ENCODE measurements at places on chromosomes 12 and 14. TPM values are rescaled to one million over a fixed set of nuclear protein-coding genes. Genes with fewer than 3 reads are reported as not detected.

Gene PRIMA1
- 0.39 TPM for total RNA-seq

Gene TMEM63C
- 0.96 TPM for total RNA-seq

Gene STYK1
- 0.28 TPM for total RNA-seq

Gene RERGL
- total RNA-seq = not detected

Gene CFL2
- 109 TPM for total RNA-seq

Gene SMCO2
- total RNA-seq = 0.10 TPM

Gene KLRD1
- total RNA-seq = not detected

Gene CLEC4D
- total RNA-seq = not detected

Gene KRT85
- total RNA-seq = not detected

Gene SCNN1A
- total RNA-seq = 15.6 TPM

Gene CSAD
- 6.1 TPM for total RNA-seq

Gene SMCO3
- not detected for total RNA-seq

Gene SLC10A1
- not detected for total RNA-seq

Gene SPATA7
- 6.0 TPM for total RNA-seq

Gene TTC6
- 0.58 TPM for total RNA-seq

Gene CD27
- not detected for total RNA-seq

Gene TAS2R19
- not detected for total RNA-seq

Gene PLXNC1
- total RNA-seq = 0.06 TPM

Gene SERPINA12
- not detected for total RNA-seq

Gene TDP1
- 16.7 TPM for total RNA-seq

Gene ARHGEF25
- total RNA-seq = 6.1 TPM

Gene MSI1
- 1.1 TPM for total RNA-seq

Gene SERPINA3
- total RNA-seq = 11.2 TPM

Gene TRMT61A
- 15.7 TPM for total RNA-seq

Gene ADAM21
- not detected for total RNA-seq

Gene ANO4
- total RNA-seq = not detected

Gene MIP
- total RNA-seq = not detected

Gene SFSWAP
- 27.9 TPM for total RNA-seq

Gene DCAF5
- 16.4 TPM for total RNA-seq

Gene DNAH10
- total RNA-seq = 0.17 TPM

Gene SOCS2
- 25.5 TPM for total RNA-seq

Gene CLEC1A
- not detected for total RNA-seq

Gene ACSM4
- total RNA-seq = not detected

Gene KLRC1
- not detected for total RNA-seq

Gene KRT1
- total RNA-seq = not detected

Gene PLCZ1
- total RNA-seq = not detected

Gene USP44
- total RNA-seq = 0.23 TPM

Gene CRACR2A
- total RNA-seq = 1.2 TPM

Gene TGM1
- 1.3 TPM for total RNA-seq

Gene MAP1LC3B2
- total RNA-seq = 1.2 TPM

Gene AMN1
- 11.8 TPM for total RNA-seq

Gene CEBPE
- not detected for total RNA-seq

Gene TAS2R9
- not detected for total RNA-seq

Gene ACRBP
- 0.16 TPM for total RNA-seq

Gene ALX1
- 6.7 TPM for total RNA-seq

Gene SPX
- 2.5 TPM for total RNA-seq

Gene KCNK13
- 0.11 TPM for total RNA-seq

Gene GZMB
- total RNA-seq = not detected

Gene CSRP2
- 20.6 TPM for total RNA-seq

Gene PRH2
- total RNA-seq = not detected

Gene DDHD1
- 7.0 TPM for total RNA-seq

Gene TDRD9
- total RNA-seq = not detected

Gene NR1H4
- total RNA-seq = 0.08 TPM

Gene CLEC14A
- total RNA-seq = not detected

Gene MFAP5
- 0.14 TPM for total RNA-seq

Gene ADAMTS20
- not detected for total RNA-seq

Gene RAD9B
- 0.17 TPM for total RNA-seq

Gene PTPRQ
- 0.03 TPM for total RNA-seq
